ENCODE measurements at places on chromosomes 2 and 18.

GRCh38 chr2:88190808-88191721 is 20.9 kb downstream of the THNSL2 start:
- no peak for DNase-seq

- no peak for DNase-seq
These were observed 184.6 kb upstream of the ZNF804A start for GRCh38 chr2:184413671-184414229.

DNA sequence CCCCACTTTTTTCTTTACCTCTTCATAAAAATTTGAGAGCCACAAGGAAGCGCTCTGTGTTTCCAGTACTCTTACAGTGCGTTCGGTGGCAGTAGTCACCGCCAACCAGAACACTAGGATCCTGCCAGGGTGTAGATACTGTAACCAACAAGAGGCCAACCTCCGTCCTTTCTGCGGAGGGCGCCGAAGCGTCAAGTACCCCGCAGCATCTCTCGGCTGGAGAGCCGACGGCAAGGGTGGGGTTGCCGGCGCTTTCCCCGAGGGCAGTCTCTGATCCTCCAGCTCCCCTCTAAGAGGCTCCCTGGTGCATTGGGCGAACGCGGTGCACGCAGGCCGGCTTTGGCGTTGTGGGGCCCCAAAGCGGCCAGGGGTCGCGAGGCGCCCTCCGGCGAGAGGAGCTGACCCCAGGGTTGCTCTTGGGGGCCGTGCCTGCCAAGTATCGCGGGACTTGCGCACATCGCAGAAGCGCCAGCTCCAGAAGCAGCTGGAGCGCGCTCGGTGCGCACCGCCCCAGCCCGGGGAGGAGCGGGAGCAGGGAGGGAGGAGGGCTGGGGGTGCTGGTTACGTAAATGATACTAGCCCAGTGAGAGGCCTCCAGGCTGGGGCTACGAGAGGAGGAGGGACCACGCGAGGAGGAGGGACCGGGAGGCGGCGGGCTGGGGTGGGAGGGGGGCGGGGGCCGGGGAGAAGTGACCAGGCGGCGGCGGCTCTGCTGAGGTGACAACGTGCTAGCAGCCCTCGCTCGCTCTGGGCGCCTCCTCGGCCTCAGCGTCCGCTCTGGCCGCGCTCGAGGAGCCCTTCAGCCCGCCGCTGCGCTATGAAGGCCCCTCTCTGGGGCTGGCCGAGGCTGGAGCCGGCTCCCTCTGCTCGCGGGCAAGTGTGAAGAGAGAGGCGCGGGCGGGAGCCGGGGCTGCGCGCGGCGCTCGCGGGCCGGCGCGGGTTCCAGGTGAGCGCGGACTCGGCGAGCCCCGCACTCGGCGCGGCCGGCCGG is at the start of gene GALNT13:
TSS of gene GALNT13 (plus strand) at position 692 of the 991 bp plus-strand sequence.
- DNase-seq: no peak

DNA sequence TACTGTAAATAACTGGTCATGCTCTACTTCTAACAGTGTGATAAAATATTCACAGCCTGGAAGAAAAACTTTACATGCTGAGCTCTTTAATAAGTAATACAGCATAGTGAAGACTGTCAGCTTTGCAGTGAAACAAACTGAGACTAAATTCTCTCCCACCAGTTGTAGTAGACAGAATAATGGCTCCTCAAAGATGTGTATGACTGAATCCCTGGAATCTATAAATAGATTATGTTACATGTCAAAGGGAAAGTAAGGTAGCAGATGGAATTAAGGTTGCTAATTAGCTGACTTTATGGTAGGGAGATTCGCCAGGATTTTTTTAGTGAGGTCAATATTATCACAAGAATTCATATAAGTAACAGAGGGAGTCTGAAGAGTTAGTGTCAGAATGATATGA is 609.5 kb upstream of the VRK2 start:
- no peak for DNase-seq

GRCh38 chr2:215530191-215530968 is 94.5 kb upstream of the FN1 start:
- no peak for DNase-seq

GRCh38 chr2:84971510-84972206 is 697 bp downstream of the KCMF1 start:
- DNase-seq: peak; percentile 64

- DNase-seq: no peak
These were observed 168.1 kb downstream of the AFF3 start for GRCh38 chr2:99974275-99974674.

DNA sequence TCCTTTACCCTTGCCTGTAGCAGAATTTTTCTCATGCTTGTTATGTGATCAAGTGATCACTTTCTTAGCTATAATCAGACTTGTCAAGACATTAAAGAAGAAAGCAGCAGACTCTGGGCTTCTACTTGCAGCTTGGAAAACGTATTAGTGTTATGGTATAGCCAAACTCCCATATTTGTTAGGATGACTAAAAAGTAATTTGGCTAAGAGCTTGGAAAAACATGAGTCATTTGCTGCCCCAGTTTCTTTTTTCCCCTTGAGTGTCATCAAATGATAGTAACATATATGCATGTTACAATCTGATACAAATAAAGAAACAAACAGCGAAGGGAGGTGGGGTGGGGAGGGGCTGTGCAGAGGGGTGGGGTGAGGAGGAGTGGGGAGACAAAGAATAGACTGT is 155.5 kb downstream of the IKZF2 start:
- no peak for DNase-seq

DNA sequence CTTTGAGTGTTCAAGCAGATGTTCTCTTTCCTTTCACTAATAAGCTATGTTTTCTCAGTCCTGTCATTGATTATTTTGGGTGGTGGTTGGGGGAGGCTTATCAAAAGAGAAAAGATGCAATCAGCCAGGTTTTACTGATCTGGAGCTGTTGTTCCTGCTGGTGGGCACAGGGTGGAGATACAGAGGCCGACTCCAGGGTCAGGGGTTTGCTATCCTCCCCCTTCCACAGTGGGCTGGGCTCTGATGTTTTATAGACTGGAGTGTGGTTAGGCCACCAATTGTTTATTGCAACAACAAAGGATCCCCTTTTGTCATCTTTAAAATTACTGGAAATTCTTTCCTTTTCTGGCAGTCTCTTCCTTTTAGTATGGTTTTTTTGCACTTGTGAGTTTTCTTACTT is 120.5 kb downstream of the TANC1 start:
- no peak for DNase-seq

GRCh38 chr2:176682278-176682677 is 413.0 kb downstream of the MTX2 start:
- DNase-seq: no peak

DNA sequence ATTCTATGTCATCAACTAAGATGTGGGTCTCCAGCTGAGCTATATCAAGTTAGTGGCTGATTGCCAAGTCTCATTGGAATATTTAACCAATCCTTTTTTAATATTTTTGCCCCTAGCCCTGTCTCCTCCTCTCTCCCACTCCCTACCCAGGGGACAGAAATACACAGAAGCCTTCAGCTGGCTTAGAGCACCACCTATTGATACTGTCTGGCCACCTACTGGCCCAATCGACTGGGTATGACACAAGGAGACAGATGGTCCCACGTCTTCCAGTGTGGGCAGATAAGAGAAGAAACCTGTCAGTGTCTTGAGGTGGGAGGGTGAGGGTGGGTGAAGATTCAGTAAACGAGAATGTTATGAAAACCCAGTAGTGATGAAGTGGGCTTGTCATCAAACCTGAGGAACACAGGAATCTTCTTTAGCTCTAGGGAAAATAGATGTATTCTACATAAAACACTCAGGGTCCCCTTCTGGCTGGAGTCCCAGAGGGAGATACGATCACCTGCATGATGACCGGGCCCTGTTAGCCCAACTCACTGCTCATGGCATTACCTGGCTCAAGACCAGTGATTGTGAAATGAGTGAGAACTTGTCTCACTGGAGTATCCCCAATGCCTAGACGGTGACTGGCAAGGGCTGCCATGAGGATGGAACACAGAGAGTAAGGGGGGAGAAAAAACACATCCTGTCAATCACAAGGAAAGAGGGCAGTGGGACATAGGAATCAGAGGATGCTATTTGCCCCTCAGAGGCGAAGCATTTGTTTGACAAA is 26.7 kb downstream of the POLR1A start:
- DNase-seq: no peak

DNA sequence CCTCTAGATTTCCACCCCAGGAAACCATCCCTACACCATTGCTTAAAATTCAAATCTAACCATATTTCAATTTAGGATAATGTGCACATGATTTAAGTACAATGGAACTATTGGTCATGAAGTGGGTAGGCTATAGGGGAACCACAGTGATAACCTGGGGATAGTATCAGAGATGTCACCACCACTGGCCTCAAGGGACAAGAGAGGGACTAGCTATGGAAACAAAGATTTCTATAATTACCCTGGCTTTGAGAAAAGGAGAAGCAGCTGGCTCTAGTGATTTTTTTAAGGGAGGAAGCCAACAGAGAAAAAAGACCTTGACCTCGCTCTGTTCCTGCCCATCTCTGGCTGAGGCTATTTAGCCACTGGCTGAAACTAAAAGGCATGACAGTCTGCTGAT is 132.0 kb downstream of the MEP1B start:
- no peak for DNase-seq

- no peak for DNase-seq
These were observed 121.2 kb downstream of the SMAD7 start for GRCh38 chr18:48829443-48830149.

GRCh38 chr18:43420091-43420490 is 142.8 kb upstream of the SYT4 start:
- no peak for DNase-seq

GRCh38 chr2:5986801-5987787 is 294.9 kb downstream of the SOX11 start:
- DNase-seq: no peak

- no peak for DNase-seq
These were observed 144.6 kb downstream of the AKAIN1 start for GRCh38 chr18:5052491-5052890.

DNA sequence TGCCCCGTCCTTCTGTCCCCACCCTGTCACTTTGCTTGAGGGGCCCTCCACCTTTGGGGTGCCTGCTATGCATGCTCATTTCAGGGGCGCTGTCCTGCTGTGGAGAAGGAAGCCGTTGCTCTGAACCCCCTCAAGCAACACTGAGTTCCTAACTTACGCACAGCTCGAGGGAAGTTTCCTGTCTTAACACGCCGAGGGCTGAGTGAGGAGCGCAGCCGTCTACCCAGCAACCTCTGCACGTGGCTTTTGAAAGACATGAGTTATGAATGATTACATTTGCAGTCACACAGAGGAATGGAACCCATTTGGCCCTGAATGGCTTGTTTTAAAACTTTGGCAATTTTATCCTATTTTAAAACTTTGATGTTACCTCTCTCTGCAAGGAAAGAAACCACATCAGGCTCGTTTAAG is 14.0 kb downstream of the RAMP1 start:
- DNase-seq: no peak

DNA sequence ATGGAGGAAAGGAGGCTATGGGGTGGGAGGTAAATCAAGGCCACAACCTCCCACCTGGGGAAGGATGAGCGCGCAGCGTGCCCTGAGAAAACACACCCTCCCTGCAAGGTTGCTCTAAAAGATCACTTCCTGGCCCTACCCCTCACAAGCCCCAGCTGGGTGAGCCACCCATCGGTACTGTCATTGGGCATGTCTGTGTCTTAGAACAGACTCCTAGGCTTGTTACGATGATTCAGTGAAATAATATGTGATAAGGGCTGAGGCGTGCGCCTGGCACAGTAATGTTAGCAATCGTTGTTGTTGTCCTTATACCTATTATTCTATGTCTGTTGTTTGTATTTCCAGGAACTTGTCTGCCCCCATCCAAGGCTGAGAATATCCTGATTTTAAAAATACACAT is 175.1 kb downstream of the ZFP36L2 start:
- no peak for DNase-seq

- no peak for DNase-seq
These were observed 287.4 kb upstream of the TCF4 start for GRCh38 chr18:55875371-55875901.

DNA sequence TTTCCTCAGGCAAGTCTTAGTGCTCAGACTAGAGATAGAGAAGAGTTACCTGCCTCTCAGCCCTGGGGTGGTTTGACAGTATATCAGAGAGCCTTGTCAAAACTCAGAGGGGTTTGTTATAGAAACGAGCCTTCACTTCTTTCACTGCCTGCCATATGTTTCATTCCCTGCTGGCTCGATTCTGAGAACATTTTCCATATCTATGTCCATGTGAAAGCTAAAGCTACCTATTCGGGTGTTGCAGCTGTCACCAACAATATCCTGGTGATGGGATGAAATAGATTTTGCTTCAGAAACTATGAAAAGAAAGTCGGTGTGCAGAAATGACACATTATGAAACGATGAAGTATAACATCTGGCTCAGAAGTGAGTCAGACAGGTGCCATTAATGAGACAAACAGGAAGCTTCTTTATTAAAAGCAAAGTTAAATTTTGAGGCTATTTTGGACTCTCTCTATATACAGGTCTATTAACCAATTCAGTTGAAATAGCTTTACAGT is 56.1 kb upstream of the TANK start:
- no peak for DNase-seq

GRCh38 chr18:63063171-63063570 is 256.4 kb downstream of the BCL2 start:
- DNase-seq: no peak

DNA sequence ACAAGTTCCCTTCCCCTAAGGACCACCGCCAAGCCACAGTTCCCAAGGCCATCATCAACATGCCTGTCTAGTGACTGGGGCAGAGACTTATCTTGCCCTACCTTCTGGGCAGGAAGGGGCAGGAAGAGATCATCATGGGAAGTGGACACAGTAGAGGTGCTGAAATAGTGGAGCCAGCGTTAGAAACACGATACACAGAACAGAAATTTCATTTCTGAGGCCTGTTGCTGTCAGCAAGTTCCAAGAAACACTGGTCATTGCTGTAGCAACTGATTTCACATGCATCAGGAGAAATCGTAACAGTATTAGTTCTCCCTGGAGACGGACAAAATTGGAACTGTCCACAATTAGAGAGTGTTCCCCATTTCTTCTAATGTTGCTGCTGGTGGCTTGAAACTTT is 83.0 kb downstream of the COLEC12 start:
- DNase-seq: no peak

DNA sequence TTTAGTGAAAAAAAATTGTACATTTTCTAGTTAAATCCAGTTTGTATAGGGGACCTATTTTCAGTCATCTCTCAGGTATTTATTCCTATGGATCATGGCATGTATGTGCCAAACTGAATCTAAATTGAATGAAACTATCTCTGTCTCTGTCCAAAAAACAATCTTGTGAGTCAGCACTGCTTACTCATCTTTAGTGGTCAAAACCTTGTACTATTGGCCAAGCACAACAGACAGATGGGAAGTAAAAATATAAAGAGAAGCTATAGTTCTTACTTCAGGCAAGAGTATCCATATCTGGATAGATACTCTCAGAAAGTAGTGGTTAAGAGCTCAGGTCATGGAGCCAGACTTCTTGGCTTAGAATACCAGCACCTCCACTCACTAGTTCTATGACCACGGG is 76.0 kb upstream of the KLHL14 start:
- no peak for DNase-seq

Measured in activated effector memory CD4-positive, alpha-beta T cell treated with Interleukin-2 at 50 U/mL for 16 hours (primary cell).